ENCODE measurements at places on chromosomes 6 and 20. TPM values are rescaled to one million over a fixed set of nuclear protein-coding genes. Genes with fewer than 3 reads are reported as not detected.

DNA sequence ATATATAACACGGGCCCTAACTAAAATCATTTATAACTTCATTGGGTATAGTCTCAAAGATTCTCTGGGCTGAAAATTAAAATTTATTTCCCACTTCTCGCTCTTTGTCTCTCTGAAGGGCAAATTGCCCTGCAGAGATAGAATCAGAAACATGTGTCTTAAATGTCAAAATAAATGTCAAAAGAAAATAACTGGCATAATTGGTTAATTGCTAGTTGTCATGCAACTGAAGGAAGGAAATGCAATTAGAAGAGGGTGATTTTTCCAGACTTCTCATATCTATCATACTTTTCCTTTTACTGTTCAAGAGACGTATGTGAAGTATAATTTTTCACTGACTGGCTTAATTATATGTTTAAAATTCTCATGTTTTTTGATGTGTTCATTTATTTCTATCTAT lies 80.3 kb upstream of the HMGCLL1 start:
- no peaks in the 10 kb centered on the region for H3K27me3 ChIP-seq
- H3K4me1 ChIP-seq = no peaks in the 10 kb centered on the region
- no peak for DNase-seq
- H3K27ac ChIP-seq = no peak overlapping the region
- no peaks in the 10 kb centered on the region for H3K36me3 ChIP-seq

GRCh38 chr6:153804755-153805330 lies 234.2 kb upstream of the OPRM1 start:
- DNase-seq = no peak
- H3K36me3 ChIP-seq = no peaks in the 10 kb centered on the region
- no peaks in the 10 kb centered on the region for H3K4me1 ChIP-seq
- H3K27me3 ChIP-seq = no peaks in the 10 kb centered on the region
- no peak overlapping the region for H3K4me3 ChIP-seq

EYS gene
- not detected for total RNA-seq

GRCh38 chr6:155301867-155302266 lies 12.4 kb downstream of the TFB1M start:
- no peak overlapping the region for H3K27ac ChIP-seq
- no peak overlapping the region for H3K4me3 ChIP-seq
- H3K27me3 ChIP-seq = no peaks in the 10 kb centered on the region
- H3K4me1 ChIP-seq = peaks cover 4% of the 10 kb centered on the region

MDFI gene
- not detected for total RNA-seq

FBXL4 gene
- 12.1 TPM for total RNA-seq

GJA1 gene
- not detected for total RNA-seq

C20orf173 gene
- not detected for total RNA-seq

GRCh38 chr6:39197521-39197920 lies 31.8 kb downstream of the KCNK5 start:
- peaks cover 14% of the 10 kb centered on the region for H3K36me3 ChIP-seq
- H3K27me3 ChIP-seq = no peaks in the 10 kb centered on the region
- no peak overlapping the region for H3K4me3 ChIP-seq
- DNase-seq = no peak
- H3K27ac ChIP-seq = no peak overlapping the region

- H3K4me1 ChIP-seq = no peaks in the 10 kb centered on the region
- no peak for DNase-seq
- H3K36me3 ChIP-seq = no peaks in the 10 kb centered on the region
- H3K4me3 ChIP-seq = no peak overlapping the region
These were observed 31.7 kb upstream of the UBR2 start for GRCh38 chr6:42532038-42532669.

ADGRF5 gene
- total RNA-seq = not detected

GRCh38 chr6:80268865-80269730 lies 162.6 kb downstream of the BCKDHB start:
- H3K27ac ChIP-seq = no peak overlapping the region
- H3K4me3 ChIP-seq = no peak overlapping the region
- DNase-seq = no peak
- no peaks in the 10 kb centered on the region for H3K36me3 ChIP-seq
- H3K27me3 ChIP-seq = no peaks in the 10 kb centered on the region

GRCh38 chr6:118316796-118317384 lies 231.2 kb upstream of the PLN start:
- no peak overlapping the region for H3K4me3 ChIP-seq
- H3K36me3 ChIP-seq = no peaks in the 10 kb centered on the region
- no peak for DNase-seq
- no peaks in the 10 kb centered on the region for H3K4me1 ChIP-seq
- H3K27ac ChIP-seq = no peak overlapping the region
- H3K27me3 ChIP-seq = peaks cover 3% of the 10 kb centered on the region

Data from activated CD4-positive, alpha-beta memory T cell treated with anti-CD3 and anti-CD28 coated beads, Interleukin-2, amount 10 ng/mL, durations not matched to agents 7 days and 5 days (primary cell).